ENCODE measurements at places on chromosomes 5 and 9. TPM values are rescaled to one million over a fixed set of nuclear protein-coding genes. Genes with fewer than 3 reads are reported as not detected.

The LHX6 gene
- 3.7 TPM for total RNA-seq

The TMEM252 gene
- not detected for total RNA-seq

The THBS4 gene
- 0.22 TPM for total RNA-seq

The TEX48 gene
- not detected for total RNA-seq

The DIRAS2 gene
- total RNA-seq, result 0.02 TPM

The NRG2 gene
- 2.0 TPM for total RNA-seq

The GM2A gene
- 16.9 TPM for total RNA-seq

The FLT4 gene
- total RNA-seq, result 3.0 TPM

All from A549 treated with dexamethasone at 1 μM for 4 hours (cell line).